ENCODE measurements at places on chromosomes 11 and 22.

DNA sequence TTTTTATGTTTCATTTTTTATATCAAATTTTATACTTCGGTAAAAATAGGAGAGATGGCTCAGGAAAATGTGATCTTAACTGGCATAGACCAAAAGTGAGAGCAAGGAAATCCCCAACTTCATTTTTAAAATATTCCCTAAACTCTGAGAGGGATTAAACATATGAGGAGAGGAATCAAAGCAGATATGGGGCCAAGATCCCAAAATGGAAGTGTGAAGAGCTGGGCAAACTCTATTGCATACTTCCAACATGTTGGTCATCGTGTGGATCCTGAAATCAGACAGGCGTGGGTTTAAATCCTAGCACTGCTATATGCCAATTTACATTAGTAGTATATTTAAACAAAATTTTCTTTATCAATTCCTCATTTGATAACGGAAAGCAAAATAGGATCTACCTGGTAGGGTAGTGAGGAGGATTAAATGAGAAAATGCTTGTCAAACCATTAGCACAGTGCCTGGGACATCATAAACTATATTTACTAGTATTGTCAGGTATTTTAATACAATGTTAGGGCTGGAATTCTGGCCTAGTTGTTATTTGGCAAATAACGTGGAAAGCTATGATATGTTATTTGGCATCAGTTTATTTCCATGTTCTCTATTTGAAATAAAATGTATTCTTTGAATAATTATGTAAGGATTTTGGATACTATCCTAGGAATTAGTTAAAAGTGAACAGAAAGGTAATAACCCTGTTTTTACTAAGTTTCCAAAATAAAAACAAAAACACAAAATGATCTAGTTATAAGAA is 392.8 kb upstream of the CCDC90B start:
- DNase-seq = no peak

DNA sequence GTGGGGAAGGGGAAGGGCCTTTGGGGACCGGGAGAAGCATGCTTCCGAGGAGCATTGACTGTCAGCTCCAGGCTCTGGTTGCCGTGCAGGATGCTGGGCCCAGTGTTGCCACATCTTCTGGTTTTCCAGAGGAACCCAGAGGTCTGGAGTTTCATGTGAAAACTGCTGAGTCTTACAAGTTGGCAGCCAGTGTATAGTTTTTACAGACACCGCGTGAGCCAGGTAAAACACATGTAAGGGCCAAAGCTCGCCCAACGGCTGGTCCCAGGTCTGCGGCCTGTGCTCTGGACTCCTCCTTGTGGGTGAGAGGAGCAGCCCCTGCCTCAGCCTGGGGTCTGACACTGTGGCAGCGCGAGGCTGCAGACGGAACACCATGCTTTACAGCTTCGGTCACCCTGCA is 18.4 kb upstream of the SORL1-AS1 start:
- no peak for DNase-seq

- DNase-seq = no peak
Observed at GRCh38 chr11:87230995-87231394, 193.3 kb downstream of the TMEM135 start.

DNA sequence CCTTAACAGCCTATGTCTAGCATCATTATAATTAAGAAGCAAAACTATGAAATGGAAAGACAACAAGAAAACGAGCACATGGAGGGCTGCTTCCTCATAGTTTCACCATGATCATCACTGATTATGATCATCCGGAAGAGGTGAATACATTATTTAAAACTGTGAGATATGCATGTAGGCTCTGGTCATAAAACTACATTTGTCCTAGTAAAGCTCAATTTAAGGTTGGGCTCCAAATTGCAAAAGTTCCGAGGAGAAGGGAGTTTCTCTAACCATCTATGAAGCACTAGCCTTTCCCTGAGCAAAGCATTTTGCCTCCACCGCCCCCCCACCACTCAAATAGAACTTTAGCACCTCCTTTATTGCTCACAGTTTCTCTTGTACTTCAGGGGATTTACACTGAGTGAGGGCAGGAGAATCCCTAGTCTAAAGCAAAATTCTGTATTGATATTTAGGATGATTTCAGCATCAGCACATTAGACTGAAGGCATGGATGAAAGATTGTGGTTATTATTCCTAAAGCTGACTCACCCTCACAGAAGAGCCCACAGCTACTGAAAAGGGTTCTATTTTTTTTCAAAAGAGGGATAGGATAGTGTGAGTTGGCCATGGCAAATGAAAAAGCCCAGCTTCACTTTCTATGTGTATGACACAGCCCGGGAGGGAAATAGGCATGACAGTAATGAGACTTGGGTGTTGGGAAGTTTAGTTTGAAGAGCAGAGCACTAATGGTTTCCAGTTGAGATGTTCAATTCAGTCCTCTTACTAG is 203.4 kb downstream of the CADM1 start:
- DNase-seq = no peak

- DNase-seq = no peak
Observed at GRCh38 chr11:132803436-132803835, 728.9 kb downstream of the OPCML start.

Measured in dorsolateral prefrontal cortex (tissue), 122 donors.